BJ (cell line): ENCODE measurements at places on chromosomes 3 and 15.
A peak's percentile ranks its signal among the peaks of the same experiment; 100 is the strongest.

DNA sequence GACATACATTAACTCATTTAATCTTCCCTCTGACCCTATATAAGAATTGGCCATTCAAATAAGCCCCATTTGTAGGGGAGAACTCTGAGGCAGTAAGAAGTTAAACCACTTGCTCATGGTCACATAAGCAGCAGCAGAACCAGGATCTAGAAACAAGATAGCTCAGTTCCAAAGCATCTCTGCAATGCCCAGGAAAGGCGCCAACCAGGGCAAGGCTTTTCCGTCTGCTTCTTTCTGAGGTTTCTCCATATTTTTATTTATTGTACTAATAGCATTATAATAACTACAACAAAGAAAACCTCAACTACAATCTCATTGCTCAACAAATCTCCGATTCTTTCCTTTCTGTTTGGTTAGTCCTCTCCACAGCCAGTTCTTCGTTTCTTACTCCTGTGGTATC is 4.3 kb upstream of the UBE2E2 start:
- peak; percentile 12 for DNase-seq

GRCh38 chr15:42344763-42345162 is 14.5 kb upstream of the CAPN3 start:
- peak; percentile 58 for DNase-seq

DNA sequence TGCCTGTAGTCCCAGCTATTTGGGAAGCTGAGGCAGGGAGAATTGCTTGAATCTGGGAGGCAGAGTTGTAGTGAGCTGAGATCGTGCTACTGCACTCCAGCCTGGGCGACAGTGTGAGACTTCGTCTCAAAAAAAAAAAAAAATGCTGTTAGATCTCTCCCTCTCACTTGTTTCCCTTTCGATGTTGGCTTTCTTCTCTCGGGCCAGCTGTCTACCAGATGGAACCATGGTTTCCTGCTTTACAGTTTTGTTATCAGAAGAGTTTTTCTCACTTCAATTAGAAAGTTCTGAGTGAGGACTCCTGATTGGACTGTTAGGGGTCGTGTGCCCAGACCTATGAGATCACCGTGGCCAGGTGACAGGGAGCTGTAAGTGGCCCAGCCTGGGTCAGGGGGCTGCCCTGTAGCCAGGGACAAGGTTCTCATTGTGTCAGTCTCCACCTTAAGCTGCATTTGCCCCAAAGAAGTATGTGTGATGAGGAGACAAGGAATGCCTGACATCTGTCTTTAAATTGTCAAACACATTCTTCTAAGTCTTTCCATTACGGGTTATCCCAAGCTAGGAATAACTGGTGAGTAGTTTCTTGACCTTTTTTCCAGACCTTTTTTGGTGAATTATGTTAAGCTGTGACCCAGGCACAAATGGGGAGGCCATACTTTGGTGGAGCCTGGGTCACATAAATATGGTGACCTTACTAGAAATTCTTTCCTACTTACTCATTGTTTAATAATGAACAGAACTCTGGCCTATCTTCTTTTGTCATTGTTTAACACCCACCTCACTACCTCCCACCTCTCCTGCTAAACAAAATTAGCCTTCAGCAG is 25.2 kb downstream of the SNAPC5 start:
- DNase-seq, result no peak

DNA sequence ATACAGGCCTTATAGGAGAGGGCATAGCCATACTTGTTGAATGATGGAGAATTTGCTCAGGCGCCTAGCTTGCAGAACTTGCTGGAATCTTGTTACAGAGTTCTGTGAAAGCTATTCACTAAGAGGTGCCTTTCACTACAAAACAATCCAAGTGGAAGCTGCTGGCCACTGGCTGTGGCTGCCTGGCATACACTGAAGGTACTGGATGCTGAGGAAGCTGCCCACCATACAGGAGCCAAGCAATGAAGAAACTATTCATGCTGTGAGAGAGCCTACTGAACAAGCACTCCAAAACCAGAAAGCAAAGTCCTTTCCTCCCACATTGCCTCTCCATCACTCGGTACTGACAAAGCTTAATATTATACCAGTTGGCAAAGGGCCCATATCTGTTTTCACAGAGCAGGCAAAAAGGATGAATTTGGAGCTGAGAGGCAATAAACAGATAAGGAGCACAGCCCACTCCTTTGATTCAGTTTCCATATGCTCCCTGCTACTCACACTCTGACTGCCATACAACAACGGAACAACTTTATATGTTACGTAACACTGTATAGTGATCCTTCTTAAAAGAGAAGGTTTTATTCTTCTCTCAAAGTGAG is 192.6 kb upstream of the ALCAM start:
- no peak for DNase-seq

GRCh38 chr3:127161236-127161635 is 31.7 kb upstream of the PRR23E start:
- no peak for DNase-seq

- DNase-seq, result no peak
Measured at GRCh38 chr15:42364529-42364928, 5.2 kb downstream of the CAPN3 start.

- DNase-seq, result no peak
Measured at GRCh38 chr3:193333229-193333628, 45.3 kb downstream of the ATP13A5 start.

DNA sequence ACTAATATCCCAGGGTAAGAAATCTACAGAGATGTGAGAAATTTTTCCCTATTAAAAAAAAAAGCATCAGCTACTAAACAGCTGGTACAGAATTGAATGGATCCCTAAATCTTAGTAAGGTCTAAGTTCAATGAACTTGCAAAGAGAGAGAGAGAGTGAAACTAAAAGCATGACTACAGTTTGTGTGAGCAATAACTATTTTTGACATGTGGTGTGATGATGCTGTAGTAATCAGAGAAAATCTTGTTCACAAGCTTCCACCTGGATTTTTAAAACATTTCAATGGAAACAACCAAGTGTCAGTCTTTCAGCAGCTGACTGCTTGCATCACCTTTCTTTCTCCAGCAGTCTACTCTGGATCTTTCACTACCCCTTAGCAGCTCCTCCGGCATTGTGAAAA is 45.2 kb upstream of the ABI3BP start:
- DNase-seq, result no peak

- no peak for DNase-seq
Measured at GRCh38 chr3:73427048-73427706, 197.6 kb downstream of the PDZRN3 start.

- no peak for DNase-seq
Measured at GRCh38 chr3:38006445-38006995, 15.9 kb downstream of the VILL start.

DNA sequence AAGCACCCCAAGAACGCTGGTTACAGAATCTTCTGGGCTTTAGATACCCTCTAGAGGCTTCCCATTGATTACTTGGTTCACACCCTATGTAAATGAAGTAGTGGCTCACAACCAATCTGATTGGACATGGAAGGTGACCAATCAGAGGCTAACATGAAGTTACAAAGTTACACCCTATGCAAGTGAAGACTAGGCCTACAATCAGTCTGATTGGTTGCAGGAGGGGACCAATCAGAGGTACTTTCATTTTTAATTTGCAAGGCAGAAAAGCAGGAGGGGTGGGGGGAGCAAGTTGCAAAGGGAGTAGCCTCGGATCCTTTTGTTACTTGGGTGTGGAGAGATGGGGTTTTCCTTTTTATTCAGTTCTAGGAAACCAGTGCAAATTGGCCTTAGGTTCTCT is 11.1 kb upstream of the RTP2 start:
- no peak for DNase-seq

GRCh38 chr3:193941486-193941885 is 194.5 kb upstream of the HES1 start:
- DNase-seq, result no peak

GRCh38 chr15:81500081-81500480 is 126.1 kb upstream of the TMC3 start:
- DNase-seq, result no peak
